ENCODE measurements at places on chromosomes 1 and 21. TPM values are rescaled to one million over a fixed set of nuclear protein-coding genes. Genes with fewer than 3 reads are reported as not detected.

Gene TMEM222
- 18.6 TPM for total RNA-seq

Gene PPFIA4
- 19.3 TPM for total RNA-seq

Gene PGLYRP3
- total RNA-seq: not detected

DNA sequence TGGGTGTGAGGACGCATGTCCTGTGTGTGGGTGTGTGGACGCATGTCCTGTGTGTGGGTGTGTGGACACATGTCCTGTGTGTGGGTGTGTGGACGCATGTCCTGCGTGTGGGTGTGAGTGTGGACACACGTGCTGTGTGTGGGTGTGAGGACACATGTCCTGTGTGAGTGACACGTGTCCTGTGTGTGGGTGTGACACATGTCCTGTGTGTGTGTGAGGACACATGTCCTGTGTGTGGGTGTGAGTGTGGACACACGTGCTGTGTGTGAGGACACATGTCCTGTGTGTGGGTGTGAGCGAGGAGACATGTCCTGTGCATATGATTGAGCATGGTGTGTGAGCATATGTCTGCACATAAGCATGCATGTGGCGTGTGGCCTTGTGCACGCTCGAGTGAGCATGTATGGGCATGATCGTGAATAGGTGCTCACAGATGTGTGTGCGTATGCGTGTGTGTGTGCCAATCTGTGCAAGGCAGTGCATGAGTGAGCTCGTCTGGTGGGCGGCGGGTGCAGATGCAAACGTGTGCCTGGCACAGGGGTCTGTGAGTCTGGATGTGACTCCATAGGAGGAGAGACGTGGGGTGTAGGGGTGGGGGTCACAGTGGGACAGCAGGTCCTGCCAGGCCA, 25.3 kb downstream of the MEGF6 start:
- DNase-seq: no peak

DNA sequence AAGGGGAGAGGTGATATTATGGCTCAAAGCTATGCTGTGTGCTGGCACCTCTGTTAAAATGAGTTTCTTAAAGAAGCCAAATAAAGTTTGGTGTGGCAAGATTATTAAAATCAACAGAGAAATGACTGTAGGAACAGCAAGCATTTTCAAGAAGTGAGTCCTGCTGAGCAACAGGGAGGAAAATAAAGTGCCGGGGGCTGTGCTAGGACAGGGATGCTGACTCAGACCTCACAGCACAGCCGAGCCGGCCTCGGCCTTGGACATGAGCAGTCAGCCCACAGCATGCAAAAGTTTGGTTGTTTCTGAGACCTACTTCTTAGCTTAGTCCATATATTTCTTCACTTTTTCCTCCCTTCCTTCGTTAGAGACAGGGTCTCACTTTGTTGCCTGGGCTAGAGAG, 19.2 kb downstream of the CNIH3 start:
- DNase-seq: no peak

- DNase-seq: no peak
Measured at GRCh38 chr1:9420835-9421532, 118.3 kb upstream of the SLC25A33 start.

GRCh38 chr1:1927751-1928150, 8.7 kb upstream of the TMEM52 start:
- DNase-seq: peak; percentile 49

DNA sequence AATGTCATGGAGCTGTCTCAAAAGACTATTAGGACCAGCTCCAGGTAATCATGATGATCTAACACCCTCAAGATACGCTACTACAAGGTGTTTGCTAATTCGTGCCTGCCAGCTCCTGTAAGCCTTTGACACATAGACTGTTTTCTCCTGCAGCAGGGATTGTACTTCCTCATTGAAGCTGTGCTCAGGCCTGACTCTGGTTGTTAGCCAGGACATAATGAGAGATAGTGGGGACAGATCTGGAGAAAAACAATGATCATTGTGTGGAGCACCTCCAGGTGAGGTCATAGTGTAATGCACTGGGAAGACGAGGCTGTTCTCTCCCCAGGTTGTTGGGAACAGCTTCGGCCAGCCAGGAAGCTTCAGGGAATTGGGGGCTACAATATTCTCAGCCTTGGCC, 94.6 kb downstream of the SETD4 start:
- DNase-seq: no peak
